Stimulated activated CD8-positive, alpha-beta memory T cell treated with anti-CD3 and anti-CD28 coated beads, Interleukin-15, amount 100 ng/mL, for 1 hour (primary cell): ENCODE measurements at places on chromosomes 1 and 21.

- no peak for DNase-seq
Measured at GRCh38 chr1:10071640-10072039, 38.9 kb downstream of the UBE4B start.

DNA sequence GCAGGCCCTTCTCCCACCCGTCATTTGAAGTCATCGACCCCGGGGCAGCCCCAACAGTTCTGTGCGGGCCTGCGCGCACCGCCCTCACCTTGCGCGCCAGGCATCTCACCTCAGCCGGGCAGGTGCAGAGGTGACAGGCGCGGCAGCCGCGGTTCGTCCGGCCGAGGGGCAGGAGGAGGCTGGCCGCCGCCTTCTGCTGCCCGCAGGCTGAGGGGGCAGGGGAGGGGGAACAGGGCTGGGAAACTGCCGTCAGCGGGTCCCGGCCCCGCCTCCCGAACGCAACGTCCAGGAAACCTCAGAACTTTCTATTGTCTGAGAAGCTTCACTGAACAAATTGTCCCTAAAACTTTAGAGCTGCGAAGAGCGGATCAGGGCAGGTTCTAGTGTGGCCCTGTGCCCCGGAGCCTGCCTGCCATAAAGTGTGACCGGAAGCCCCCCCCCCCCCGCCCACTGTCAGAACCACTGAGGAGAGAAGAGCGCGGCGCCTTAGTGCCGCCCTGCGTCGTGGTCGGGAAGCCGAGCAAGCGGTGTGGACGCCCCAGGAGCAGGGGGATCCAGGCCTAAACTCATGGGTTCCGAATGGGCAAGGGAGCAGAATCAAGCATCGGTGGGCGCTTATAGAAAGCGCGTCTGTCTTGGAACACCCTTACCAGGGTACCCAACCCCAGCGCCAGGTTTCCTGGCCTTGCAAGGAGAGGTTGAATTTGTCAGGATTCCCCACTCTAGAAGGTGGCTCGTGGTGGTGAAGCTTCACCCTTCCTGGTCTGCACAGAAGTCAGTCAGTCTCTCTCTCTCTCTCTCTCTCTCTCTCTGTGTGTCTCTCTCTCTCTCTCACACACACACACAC lies 13.3 kb upstream of the TBX15 start:
- DNase-seq: no peak

- DNase-seq: no peak
Measured at GRCh38 chr1:43137445-43138052, 34.5 kb downstream of the EBNA1BP2 start.

- no peak for DNase-seq
Measured at GRCh38 chr1:1898246-1898933, 7.5 kb upstream of the GNB1 start.

- no peak for DNase-seq
Measured at GRCh38 chr1:72003092-72003491, 279.2 kb downstream of the NEGR1 start.

DNA sequence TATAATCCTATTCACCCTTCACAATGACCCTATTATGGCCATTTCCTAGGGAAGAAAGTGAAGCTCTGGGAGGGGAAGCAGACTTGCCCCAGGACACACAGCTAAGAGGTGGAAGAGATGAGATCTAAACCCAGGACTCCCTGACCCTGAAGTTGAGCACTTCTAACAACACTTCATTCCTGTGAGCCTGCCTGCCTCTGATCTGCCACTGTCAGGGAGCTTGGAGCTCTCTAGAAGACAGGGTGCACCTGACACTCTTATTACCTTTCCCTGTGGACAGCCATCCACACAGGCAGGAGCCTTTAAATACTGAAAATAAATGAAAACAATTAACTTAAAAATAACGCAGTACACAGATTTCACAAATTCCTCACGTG lies 599 bp downstream of the MKNK1 start:
- DNase-seq: no peak

GRCh38 chr1:183989078-183989577 lies 48.4 kb downstream of the COLGALT2 start:
- no peak for DNase-seq
